Stimulated activated CD4-positive, alpha-beta T cell treated with anti-CD3 and anti-CD28 coated beads, Interleukin-4, amount 100 ng/mL, for 48 hours (primary cell): ENCODE measurements at places on chromosomes 4 and X.

GRCh38 chr4:181418496-181418895, 824.7 kb upstream of the TENM3 start:
- no peak for DNase-seq

DNA sequence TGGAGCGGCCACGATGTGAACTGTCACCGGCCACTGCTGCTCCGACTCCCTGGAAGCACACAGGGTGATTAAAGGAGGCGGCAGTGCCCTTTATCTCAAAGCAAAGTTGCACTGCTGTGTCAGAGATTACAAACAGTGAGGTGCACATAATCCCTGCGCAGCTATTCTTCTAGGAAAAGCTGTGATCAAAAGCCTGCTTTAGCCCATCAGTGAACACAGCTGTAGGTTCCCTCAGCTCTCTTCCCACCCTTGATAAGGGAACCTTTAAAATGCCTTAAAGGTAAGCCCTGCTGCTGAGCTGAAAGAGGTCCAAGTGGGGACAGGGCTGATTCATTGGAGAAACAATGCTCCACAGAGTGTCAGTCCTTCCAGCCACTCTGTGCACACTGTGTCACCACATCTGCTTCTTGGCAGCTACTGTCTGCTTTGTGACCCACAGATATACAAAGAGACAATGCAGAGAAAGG, 127.6 kb downstream of the EIF4E start:
- DNase-seq, result no peak

- no peak for DNase-seq
These were observed 719.0 kb downstream of the RPA4 start for GRCh38 chrX:97602465-97603258.

DNA sequence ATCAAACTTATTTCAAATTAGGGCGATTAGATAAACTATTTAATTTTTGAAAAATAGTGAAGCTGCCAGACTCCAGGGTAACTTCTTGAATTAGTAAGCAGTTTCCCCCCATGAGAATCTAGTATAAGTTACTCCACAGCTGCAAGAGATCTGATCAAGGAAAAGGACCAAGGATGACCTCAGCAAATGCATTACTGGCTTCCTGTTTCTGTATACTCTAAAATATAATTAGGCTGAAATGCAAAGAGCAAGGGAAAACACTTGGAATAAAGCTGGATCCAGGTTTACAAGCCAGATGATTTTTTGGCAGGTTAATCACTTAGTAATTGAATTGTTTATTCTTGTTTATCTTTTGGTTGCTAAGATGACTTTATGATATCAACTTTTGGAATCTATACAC, 13.4 kb upstream of the P2RY10 start:
- no peak for DNase-seq
